ENCODE measurements at places on chromosomes 4 and X.

- DNase-seq: no peak
Observed at GRCh38 chr4:104859601-104860237, 287.0 kb upstream of the TET2 start.

DNA sequence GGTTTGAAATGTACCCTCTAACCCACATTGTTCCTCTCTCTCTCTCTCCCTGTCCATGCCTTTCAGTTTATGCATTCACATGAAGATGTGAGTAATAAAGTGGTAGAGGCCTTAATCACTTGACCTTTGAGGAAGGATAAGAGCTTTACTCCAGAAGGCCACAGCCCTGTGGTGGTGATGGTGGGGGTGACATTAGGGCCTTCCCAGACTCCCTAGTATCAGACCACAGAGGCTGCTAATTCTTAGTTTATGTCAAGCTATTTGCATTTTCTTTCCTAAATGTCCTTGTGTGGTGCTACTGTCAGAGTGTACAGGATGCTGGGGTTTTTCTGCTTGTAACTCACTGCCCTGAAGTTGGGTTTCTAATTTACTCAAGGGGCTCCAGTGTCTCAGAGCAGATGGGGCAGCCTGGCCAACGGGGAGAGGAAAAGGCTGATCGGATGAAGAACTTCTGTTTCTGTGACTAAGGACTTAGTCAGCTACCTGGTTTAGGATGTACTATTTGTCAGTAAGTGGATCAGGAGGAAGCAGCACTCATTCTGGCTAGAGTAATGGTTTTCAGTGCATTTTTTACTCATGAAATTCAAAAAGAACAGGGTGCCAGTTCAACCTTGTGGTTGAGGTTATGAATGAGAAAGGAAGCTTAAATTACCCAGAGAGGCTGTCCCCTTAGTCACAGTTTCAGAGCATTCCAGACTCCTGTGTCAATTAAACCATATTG, 509.6 kb upstream of the DIPK2B start:
- no peak for DNase-seq

DNA sequence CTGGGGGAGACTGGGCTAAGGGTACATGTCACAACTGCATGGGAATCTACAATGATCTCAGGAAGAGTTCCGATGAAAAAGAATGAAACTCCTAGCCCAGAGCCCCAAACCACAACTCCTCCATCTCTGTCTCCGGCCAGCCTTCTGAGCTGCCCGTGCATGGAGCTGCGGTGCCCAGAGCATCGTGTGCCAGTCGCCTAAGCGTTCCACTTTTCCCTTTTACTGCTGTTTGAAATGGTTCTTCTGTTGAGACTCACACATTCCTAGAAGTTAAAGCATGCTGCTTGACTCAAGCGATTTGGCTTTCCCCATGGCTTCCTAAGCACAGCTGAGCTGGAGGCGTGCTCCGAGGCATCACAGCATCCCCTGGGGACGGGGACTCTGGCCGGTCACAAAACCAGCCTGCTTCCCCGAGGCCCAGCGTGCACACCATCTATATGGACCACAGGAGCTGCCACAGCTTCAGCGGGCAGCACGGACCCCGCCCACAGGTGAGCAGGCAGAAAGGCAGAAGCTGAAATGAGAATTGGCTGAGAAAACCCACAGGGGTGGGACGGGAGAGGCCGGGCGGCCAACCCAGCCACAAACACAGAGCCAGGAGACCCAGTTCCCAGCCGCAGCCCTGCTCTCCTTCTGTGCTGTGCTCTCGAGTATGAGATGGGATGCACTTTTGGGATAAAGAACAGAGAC, 5.0 kb downstream of the CCNQ start:
- DNase-seq: no peak

DNA sequence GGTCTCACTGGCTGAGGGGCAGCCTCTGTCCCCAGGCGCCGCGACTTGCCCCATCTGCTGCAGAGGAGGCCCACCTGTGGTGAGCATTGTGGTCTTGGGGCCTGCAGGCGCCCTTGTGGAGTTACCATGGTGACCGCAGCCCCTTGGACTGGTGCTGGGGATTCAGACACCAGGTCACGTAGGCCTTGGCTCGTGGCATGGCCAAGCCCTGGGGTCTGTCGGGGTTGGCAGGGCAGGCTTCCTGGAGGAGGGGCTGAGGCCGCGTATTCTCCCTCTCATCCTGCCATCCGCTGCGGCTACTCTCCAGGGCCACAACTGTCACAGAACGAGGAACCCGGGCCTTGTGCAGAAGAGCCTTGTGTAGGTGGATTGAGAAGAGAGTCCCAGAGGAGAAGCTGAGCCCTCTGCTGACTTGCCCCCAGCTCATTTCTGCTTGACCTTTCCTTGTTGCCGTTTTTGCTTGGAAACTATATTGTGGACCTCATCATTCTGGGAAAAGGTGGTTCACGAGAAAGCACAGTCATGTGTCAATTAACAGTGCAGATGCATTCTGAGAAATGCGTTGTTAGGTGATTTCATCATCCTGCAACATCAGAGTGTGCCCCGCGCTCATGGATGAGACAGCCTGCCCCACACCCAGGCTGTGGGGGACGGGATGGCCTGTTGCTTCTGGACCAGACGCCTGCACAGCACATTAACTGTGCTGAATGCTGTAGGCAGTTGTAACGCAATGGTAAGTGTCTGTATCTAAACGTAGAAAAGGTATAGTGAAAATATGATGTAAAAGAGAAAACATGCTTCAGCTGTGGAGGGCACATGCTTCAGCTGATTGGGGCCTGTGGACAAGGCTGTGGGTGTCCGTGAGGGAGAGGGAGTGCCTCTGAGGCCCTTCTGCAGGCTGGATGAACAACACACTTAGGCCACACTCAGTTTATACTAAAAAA, 38.5 kb downstream of the TRMT44 start:
- DNase-seq: no peak

GRCh38 chr4:94936854-94937253, 179.1 kb downstream of the BMPR1B start:
- no peak for DNase-seq

DNA sequence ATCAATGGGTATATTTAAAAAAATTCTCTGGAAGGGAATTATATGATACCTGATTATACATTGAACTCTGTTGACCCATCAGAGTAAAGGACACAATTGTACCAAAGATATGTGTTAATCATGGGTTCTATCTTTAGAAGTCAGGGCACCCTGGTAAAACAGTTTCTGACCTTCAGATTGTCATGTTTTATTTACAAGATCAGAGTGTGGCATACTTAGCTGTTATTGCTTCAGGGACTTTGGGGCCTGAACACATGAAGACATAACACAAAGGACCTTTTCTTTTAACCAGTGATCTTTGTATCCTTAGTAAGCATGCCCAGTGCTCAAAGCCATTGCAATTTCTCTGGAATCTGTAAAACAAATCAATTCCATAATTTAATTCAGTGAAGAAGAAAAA, 204.8 kb upstream of the RPS6KA3 start:
- DNase-seq: no peak

GRCh38 chr4:184261246-184261645, 43.6 kb upstream of the ENPP6 start:
- no peak for DNase-seq

- DNase-seq: no peak
Observed at GRCh38 chr4:16579866-16580265, 318.6 kb downstream of the LDB2 start.

- DNase-seq: no peak
Observed at GRCh38 chr4:152415980-152416379, 119.9 kb downstream of the FBXW7 start.

GRCh38 chr4:40550948-40551462, 78.7 kb downstream of the RBM47 start:
- peak; percentile 19 for DNase-seq

GRCh38 chr4:112492321-112492720, 23.7 kb downstream of the NEUROG2 start:
- DNase-seq: no peak

- no peak for DNase-seq
Observed at GRCh38 chr4:76376534-76376933, 44.4 kb downstream of the CCDC158 start.

DNA sequence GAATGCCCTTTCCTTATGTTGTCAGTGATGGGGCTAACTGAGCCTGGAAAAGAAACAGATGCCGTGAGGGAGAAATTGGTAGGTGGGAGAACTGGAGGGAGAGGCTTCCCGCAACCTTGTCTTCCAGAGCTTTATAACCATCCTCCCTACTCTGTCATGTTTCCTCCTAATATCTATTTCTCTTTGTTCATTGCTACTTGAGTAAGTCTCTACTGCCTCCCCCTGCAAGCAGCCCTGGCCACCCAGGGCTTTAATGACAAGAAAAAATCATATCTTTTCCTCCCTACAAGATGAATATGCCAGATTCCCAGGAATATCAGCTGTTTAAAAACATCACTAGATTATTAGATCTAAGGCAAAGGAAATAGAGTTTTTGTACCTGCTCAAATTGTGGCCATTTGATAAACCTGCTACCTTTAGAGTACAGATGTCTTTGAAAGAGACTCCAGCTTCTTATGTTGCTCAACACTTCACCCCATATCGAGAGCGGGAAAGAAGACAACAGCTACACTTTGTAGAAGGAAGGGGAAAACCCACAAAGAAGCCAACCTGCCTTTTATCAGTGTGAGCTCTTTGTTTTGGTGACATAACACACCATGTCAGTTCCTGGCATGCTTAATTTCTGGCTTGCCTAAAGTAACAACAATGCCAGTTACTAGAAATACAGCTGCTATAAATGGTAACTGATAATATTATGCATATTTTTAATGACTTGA, 186.6 kb upstream of the LEF1 start:
- DNase-seq: no peak

- DNase-seq: no peak
Observed at GRCh38 chrX:148069759-148070503, 88.8 kb downstream of the FMR1NB start.

- DNase-seq: no peak
Observed at GRCh38 chr4:48157271-48157670, 23.2 kb upstream of the TXK start.

DNA sequence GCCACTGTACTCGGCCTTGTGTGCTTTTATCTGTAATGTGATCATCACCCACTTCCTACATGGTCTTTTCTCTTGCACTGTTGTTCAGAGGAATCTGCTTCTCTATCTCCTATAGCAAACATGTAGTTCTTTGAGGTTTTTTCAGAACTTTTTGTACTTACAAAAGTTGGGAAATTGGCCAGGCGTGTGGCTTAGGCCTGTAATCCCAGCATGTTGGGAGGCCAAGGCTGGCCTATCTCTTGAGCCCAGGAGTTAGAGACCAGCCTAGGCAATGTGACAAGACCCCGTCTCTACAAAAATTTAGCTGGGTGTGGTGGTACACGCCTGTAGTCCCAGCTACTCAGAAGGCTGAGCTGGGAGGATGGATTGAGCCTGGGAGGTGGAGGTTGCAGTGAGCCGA, 30.4 kb downstream of the TAF1 start:
- DNase-seq: no peak

GRCh38 chrX:99421796-99422195, 988.3 kb downstream of the PCDH19 start:
- no peak for DNase-seq
